ENCODE measurements at places on chromosomes 11 and 22.

DNA sequence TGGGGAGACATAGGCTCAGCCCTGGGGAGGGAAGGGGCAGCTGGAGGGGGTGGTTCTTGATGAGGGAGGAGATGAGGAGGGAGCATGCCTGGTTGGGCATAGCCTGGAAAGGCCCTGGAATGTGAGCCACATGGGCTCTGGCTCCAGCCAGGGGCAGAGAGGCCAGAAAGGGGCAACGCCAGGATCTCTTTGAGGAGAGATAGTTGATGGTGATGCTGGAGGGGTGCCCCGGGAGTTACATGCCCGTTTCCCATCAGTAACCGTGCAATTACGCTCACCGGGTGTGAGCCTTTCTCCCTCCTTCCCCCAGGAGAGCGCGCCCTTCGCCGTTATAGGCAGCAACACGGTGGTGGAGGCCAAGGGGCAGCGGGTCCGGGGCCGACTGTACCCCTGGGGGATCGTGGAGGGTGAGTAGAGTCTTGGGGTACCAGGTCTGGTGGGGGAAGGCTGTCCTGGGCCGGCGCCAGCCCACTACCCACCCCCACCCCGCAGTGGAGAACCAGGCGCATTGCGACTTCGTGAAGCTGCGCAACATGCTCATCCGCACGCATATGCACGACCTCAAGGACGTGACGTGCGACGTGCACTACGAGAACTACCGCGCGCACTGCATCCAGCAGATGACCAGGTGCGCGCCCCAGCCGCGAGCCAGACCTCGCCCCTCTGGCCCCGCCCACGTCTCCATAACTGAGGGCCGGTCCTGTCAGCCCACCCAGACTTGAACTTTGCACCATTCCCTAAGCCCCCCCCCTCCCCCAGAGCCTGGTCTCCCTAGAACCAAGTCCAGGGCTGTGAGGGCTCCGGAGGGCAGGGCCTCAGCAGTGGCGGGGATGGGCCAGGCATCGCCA lies 1.8 kb upstream of the GP1BB start:
- DNase-seq: no peak

DNA sequence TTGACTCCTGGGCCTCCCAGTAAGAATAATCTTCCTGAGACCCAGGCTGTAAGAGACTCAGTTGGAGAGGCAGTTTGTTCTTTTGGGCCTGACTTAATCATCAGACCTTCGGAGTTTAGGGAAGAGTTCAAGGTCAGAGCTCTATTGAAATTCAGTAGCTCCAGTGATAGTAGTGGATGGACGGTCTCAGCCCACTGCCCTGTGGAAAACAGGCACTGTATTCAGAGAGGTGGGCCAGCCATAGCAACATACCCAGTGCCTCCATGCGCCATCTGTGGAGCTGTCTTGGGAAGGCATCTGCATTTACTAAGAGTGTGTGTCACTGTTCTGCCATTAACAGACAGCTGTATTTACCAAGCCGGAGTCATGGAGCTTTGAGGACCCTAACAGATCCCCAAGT lies 2.9 kb downstream of the SMARCB1 start:
- DNase-seq: no peak

- no peak for DNase-seq
These were observed 281.0 kb upstream of the C11orf87 start for GRCh38 chr11:109140857-109141515.

DNA sequence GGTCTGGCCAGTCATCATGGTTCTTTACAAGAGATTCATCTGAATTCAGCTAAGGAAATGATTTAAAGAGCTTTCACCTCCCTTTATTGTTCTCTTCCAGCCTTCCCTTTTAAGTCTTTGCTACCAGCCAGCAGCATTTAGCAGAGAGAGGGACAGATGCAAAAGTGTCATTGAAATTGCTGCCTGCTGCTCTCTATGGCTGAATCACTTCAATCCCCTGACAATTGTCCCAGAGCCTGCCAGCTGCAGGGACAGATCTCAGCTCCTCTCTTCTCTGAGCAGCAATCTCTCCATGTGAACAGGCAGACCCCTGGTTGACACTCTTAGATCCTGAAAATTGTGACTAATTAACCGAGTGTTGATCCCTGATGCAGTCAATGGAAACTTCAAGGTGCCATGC lies 816.9 kb upstream of the CCDC90B start:
- no peak for DNase-seq

DNA sequence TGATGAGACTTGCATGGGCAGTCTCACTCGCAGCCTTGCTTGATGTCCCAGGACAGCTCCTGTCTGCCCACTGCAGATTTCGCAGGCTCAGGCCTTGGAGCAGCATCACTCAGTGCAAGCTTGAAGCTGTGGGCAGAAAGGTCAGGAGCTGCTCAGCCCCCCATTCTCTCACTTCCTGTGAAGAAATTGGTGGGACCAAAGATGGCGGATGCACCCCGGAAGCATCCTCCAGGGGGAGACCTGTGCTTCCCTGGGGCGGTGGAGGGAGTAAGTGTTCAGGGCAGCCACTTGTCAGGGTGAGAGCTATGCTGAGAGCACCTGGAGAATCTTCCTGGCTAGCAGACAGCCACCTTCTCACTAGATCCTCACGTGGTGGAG lies 11.3 kb downstream of the PLAAT2 start:
- DNase-seq: no peak

Data from fibroblast of skin of left biceps (primary cell).